Inflammatory macrophage treated with lipopolysaccharide for 1 hour (primary cell): ENCODE measurements at places on chromosomes 1 and 21.

- DNase-seq: no peak
Measured at GRCh38 chr1:197351821-197352440, 83.9 kb downstream of the CRB1 start.

DNA sequence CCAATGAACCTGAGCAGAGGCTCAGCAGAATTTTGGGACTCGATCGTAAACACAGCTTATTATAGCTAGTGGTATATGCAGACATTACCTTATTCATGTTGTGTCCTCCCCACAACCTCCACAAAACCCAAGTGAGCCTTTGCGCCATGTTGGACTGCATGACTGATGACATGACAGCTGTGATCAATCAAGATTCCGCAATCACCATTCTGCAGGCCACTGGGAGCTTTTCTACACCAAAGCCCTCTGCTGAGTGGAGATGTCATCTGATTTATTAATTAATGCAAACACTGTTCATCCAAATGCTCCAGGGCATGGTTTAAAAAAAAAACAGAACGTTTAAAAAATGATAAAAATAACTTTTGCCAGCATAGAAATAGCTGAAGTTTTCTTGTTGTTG is 7.9 kb upstream of the SRP9 start:
- DNase-seq: no peak

DNA sequence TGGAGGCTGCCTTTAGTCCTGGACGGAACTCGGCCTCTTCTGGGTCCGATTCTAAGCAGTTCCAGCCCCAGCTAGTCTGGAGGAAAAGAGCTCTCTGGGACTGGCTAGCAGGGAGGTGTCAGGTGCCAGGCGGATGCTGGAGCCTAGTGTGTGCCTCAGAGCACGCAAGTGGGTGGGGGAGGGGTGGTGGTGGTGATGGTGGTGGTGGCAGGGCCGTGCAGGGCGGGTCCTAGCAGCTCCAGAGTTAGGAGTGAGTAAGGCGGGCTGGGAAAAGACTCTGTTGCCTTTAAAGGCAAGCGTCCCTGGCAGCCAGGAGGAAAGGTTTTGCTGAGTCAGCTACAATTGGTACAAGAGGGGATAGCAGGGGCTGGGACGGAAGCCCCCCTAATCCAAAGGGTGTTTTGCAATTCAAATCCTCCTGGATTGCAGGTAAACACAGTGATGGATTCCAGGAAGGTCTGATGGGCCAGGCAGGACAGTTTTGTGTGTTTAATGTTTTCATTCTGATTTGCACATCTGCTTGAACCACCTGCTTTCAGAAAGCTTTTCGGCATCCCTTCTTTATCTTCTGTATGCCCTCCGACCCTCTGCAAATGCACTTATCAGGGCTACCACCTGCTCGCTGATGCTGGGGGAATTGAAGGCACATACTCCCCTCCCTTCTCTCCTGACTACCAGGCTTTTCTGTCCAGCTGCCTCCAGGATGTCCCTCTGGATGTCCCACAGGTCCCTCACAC is 4.1 kb upstream of the SLC2A1 start:
- DNase-seq: no peak

DNA sequence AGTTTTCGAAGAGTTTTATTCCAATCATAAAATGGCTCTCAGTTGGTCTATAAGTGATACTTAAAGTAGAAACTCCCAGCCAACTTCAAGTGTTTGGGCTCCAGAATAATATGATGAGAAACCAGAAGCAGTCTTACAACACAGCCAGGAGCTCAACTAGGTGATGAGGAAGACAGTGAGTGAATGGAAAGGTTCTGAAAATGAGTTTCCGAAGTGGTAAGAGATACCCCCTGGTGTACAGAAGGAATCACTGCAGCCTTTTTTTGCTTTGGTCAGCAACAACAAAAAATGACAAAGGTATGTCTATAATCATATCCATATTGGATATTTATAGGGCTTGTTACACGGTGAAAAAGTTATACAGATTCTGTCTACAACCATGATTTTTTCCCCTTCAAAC is 16.5 kb downstream of the KRTAP19-1 start:
- no peak for DNase-seq

- peak; percentile 57 for DNase-seq
Measured at GRCh38 chr21:46191257-46191685, 7.0 kb upstream of the SPATC1L start.

DNA sequence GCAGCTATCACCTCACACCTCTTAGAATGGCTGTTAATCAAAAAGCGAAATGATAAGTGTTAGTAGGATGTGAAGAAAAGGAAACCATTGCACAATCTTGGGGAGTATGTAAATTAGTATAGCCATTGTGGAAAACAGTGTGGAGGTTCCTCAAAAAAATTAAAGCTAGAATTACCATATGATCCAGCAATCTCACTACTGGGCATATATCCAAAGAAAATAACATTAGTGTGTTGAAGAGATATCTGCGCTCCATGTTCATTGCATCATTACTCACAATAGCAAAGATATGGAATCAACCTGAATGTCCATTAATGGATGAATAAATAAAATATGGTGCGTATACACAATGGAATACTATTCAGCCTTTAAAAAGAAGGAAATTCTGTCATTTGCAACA is 68.9 kb downstream of the SNRPE start:
- peak; percentile 71 for DNase-seq

GRCh38 chr1:31814041-31814511 is 1.7 kb downstream of the SPOCD1 start:
- DNase-seq: no peak

DNA sequence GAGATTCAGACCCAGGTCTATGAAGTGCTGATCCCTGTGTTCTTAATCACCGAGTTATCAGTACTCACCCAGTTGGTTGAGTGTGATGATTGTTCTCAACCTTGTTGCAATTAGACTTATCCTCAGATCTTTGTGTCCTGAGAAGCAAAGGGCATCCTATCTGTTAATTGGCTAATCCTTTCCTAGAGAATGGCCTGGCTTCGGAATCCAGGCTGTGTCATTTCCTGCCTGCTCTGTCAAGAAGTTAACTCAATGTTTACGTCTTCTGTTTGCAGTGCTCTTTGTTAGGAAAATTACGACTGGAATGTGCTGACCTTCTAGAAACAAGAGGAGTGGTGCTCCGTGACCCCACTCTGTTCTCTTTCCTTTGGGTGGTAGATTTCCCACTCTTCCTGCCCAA is 14.7 kb downstream of the GAS5 start:
- no peak for DNase-seq

DNA sequence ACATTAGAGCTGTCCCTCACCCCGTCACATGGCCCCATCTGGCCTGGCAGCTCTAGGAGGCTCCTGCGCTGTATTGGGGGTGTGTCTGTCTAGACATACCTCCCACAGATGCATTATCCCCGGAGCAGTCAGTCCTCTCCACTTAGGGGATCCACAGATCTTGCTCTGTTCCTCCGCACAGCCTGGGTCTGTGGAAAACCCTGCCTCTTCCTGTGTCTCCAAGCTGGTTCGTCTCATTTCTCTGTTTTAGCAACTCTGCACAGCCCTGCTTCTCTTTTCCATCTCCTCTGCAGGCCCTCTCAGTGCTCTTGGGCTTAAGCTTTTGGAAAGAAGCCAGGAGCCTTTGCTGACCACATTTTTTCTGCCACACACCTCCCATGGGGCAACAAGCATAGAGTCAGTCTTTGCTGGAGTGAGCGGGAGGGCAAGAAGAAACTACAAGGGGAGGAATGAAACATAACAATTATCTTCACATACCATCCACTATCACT is 241.5 kb downstream of the FOXD2 start:
- no peak for DNase-seq

GRCh38 chr1:235136111-235136510 is 7.5 kb upstream of the TOMM20 start:
- DNase-seq: no peak

- no peak for DNase-seq
Measured at GRCh38 chr1:118110580-118110979, 74.4 kb downstream of the SPAG17 start.

- DNase-seq: peak; percentile 32
Measured at GRCh38 chr1:199098468-199098867, 459.6 kb downstream of the PTPRC start.

- DNase-seq: peak; percentile 19
Measured at GRCh38 chr1:208139434-208140045, 104.6 kb downstream of the PLXNA2 start.

DNA sequence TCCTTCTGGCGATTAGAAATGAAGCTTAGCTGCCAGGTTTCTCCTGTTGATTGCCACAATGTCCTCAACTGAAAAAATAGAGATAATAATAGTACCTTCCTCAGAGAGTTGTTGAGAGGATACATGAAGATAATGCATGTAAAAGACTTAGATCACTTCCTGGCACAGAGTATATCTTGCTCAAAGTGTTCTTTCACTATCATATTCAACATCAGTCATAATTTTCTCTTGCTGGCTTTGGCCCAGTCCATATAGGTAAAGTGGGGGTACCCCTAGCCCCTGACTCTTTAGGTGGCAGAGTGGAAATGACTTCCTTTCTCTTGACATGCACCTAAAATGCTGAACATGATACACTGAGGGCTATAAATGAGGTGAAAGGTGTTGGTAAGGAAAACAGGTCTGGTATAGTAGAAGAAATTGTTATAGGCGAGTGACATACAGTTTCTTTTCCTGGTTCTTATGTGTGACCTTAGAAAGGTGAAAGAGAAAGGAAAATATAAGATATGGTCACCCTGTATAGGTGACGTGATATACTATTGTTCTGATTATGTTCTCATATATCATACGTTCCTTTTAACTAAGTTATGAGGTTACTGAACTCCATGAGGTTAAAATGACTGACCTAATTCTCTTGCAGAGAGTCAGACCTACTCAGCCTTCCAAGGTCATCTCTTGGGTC is 209.9 kb upstream of the DEPDC1 start:
- no peak for DNase-seq

GRCh38 chr1:95415146-95415545 is 181.1 kb downstream of the RWDD3 start:
- no peak for DNase-seq

GRCh38 chr1:170214117-170215032 is 68.6 kb downstream of the NTMT2 start:
- no peak for DNase-seq

- DNase-seq: no peak
Measured at GRCh38 chr1:64857347-64857746, 109.0 kb downstream of the JAK1 start.

GRCh38 chr1:225830841-225831240 is 20.9 kb downstream of the EPHX1 start:
- no peak for DNase-seq

GRCh38 chr1:21317035-21317689 is 26.9 kb upstream of the ECE1 start:
- DNase-seq: peak; percentile 86

DNA sequence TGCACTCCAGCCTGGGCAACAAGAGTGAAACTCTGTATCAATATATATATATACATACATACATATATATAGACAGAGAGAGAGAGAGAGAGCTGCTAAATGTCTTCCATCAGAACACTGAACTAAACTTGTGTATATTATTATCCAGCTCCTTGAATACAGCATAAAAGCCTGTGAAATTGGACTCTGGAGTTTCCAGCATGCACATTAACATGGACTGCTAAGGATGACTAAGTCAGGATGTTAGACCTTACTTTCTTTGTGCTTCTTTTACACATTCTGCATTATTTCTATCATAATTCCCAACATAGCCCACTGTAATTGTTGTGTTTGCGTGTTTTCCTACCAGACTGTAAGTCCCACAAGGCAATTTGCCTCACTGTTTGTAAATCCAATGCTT is 259.1 kb downstream of the TGFB2 start:
- DNase-seq: no peak

DNA sequence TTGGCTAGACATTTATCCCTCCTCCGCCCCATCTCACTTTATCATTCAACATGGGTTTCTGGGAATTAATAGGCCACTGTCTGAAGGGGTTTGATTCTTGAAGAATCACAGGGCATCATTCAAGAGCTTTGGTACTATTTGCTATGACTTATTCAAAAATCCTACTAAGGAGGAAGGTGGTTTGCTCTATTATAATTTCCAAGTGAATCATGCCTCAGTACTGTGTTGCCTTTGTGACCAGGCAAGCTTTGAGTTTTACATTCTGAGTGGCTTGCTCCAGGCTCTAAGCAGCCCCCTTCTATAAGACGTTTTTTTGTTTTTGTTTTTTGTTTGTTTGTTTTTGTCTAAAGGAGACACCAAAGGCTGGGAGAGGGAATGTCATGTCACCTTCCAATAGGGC is 2.6 kb downstream of the C1orf21 start:
- DNase-seq: no peak

DNA sequence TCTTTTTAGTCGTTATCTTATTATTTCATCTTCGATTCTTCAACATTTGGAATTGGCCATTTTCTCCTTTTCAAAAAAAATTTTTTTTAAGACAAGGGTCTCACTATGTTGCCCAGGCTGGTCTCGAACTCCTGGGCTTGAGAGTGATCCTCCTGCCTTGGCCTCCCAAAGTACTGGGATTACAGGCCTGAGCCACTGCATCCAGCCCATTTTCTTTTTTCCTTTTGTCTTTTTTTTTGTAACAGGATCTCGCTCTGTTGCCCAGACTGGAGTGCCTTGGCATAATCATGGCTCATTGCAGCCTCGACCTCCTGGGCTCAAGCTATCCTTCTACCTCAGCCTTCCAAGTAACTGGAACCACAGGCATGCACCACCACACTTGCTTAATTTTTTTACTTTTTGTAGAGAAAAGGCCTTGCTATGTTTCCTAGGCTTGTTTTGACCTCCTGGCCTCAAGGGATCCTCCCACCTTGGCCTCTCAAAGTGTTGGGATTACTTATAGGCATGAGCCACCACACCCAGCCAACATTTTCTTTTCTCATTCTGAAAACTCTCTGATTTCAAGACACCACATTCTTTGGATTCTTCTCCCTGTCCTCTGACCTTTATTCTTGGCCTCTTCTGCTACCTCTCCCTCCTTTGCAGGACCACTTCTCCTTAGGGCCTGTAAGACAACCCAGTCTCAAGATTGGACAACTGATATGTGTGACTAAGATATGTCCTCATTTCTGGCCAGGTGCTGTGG is 6.0 kb upstream of the MAP1LC3C start:
- no peak for DNase-seq

DNA sequence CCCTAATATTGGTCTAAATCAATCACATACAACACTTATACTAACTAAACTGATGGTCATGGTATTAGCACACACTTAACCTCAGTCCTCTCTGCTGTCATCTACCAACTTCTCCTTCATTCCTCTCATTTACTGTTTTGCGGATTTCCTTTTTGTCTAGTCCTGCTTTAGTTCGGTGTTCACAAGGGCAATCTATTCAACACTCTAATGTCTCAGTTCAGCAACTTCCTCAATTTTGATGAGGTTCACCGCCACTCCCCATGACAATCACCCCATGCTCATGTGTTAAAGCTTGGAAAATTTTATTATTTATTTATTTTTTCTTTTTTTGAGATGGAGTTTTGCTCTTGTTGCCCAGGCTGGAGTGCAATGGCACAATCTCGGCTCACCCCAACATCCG is 301.1 kb downstream of the PTPRC start:
- DNase-seq: no peak

DNA sequence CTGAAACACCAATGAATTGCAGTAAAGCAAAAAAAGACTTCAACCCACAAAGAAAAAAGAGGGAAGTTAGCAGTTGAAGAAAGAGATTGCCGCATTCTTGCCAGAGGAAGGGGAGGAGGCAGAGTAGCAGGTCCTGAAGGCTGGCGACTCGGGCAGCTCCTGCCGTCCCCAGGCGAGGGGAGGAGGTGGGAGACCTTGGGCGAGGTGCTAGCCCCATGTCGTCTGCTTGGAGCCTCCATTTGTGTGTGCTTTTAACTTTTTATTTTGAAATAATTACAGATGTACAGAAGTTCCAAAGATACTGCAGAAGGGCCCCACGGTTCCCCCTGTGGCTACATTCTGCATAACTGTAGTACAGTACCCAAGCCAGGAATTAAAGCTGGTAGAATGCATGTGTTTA is 6.7 kb downstream of the TRPM2 start:
- DNase-seq: peak; percentile 72

GRCh38 chr1:169103002-169103401 is 3.5 kb upstream of the ATP1B1 start:
- DNase-seq: no peak

- no peak for DNase-seq
Measured at GRCh38 chr1:1347663-1348419, 1.4 kb downstream of the DVL1 start.
